ENCODE measurements at places on chromosomes 7 and 10.

DNA sequence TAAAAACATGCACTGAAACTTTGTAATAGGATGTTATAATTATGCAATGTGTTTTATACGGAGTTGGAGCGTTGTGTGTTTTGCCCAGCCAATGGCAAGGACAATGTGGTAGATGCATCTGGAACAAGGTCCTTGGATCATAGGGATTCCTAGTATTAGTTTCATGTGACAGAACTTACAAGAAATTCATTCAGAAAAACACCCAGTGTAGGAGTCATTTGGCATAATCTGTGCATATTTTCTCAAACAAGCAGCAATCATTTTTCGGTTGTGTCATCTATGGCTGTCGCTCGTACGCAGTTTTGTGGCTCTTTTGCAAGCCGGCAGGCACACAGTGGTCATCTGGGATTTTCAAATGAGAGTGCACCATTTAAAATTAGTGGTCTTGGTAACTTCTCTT is 19.8 kb downstream of the CREB5 start:
- DNase-seq = no peak

GRCh38 chr10:23070913-23071218 is 24.5 kb upstream of the MSRB2 start:
- DNase-seq = peak; percentile 61

GRCh38 chr7:26437003-26437532 is 145.4 kb downstream of the SNX10 start:
- DNase-seq = peak; percentile 57

GRCh38 chr10:73781879-73782748 is at the start of gene CHCHD1:
Gene CHCHD1 (plus strand): TSS chr10:73782048. CDS start chr10:73782076, 28 bp downstream.
- DNase-seq = peak; percentile 88

DNA sequence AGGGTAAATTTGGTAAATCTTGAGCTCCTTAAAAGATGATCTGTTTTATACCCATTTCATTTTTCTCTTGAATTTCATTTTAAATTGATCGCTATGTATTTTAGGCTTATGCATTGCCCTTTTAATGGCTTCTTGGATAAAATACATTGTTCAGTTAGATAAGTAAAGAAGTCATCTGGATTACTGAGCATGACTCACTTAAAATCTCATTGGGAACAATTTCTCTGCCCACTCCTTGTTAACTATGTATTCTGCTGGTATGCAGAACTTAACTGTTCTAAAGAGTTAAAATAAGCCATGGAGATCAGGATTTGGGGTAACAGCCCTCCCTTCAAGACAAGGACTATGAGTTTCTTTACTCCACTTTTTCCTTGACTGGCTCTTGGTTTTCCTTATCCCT is 134.2 kb downstream of the SND1 start:
- no peak for DNase-seq

- DNase-seq = no peak
Measured at GRCh38 chr10:88980247-88980646, 10.4 kb upstream of the FAS start.

DNA sequence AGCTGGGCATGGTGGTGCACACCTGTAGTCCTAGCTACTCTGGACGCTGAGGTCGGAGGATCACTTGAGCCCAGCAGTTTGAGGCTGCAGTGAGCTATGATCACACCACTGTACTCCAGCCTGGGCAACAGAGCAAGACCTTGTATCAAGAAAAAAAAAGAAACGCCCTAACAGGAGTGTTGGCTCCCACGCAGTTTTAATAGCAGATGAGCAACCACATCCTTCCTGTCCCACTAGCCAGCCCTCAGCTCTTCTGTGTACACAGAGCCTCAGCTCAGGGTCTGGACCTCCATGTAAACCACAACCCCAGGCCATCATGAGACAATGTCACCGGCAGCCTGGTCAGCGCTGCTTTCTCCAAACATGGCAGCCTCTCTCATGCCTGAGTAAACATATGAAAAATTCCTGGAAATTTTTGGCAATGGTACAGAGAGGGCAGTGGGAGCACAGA is 108.2 kb downstream of the PIP4K2A start:
- DNase-seq = no peak

- DNase-seq = no peak
Measured at GRCh38 chr10:93434991-93435491, 47.1 kb downstream of the MYOF start.

DNA sequence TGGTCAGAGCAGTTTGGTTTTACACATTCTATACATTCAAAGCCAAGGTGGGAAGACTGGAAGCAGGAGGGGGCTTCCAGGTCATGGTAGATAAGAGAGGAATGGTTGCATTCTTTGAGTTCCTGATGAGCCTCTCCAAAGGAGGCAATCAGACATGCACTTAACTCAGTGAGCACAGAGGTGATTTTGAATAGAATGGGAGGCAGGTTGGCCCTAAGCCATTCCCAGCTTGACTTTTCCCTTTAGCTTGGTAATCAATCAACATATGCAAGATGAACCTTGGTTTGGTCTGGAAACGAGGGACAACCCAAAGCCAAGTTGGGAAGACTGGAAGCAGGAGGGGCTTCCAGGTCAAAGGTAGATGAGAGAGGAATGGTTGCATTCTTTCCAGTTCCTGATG is 31.4 kb downstream of the TCERG1L start:
- DNase-seq = no peak
